ENCODE measurements at places on chromosomes 7 and 10.

DNA sequence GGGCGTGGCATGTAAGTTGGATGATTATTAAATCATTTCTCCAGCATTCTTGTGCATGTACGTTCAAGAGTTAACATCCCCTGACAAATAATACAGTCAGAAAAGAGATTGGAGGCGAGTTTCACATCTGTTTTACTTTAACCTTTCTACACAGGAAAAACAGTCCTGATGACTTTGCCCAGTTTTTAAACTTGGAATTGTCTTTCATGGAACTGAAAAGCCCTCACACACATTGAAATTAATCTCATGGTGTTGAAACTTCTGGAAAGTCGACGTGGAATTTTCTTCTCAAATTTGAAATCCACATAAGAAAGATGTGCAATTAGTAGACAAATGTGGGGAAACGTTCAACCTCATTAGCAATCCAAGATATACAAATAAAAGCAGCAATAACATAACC lies 31.2 kb upstream of the ZNF438 start:
- no peak for DNase-seq

- DNase-seq: no peak
Observed at GRCh38 chr7:41188163-41189130, 514.4 kb downstream of the INHBA start.

DNA sequence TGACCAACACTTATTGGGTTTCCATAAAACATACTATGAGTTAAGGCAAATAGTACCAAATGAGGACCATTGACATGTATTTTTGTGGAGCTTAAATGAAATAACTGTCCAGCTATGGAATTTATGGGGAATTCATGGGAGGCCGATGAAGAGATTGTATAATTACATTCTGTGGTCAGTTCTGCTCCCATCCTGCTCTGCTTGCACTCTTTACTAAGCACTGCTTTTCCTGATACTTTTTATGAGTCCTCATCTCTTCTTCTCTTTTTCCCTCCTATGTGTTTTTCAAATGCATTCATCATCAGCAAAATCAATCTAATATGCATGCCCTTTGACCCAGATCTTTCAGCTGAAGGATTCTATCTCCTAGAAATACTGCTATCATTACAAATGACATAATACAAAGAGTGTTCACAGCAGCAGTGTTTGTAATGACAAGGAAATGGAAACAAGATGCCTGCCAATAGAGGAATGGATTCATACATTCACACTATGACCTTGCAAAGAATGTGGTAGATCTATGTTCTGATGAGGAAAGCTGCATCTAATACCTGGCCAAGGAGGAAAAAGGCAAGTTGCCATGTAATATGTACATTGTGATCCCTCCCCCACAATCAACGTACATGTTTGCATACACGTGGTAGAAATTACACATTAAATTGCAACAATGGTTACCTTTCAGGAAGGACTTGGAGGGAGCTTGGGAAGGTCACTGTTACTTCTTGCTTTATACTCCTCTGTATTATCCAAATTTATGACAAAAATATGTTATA lies 73.9 kb downstream of the PCGF5 start:
- DNase-seq: no peak

GRCh38 chr7:32942415-32943251 lies 14.6 kb upstream of the FKBP9 start:
- DNase-seq: peak; percentile 47

GRCh38 chr7:153444641-153445040 lies 607.6 kb upstream of the DPP6 start:
- DNase-seq: no peak

- DNase-seq: no peak
Observed at GRCh38 chr10:62183442-62183841, 85.2 kb downstream of the RTKN2 start.

DNA sequence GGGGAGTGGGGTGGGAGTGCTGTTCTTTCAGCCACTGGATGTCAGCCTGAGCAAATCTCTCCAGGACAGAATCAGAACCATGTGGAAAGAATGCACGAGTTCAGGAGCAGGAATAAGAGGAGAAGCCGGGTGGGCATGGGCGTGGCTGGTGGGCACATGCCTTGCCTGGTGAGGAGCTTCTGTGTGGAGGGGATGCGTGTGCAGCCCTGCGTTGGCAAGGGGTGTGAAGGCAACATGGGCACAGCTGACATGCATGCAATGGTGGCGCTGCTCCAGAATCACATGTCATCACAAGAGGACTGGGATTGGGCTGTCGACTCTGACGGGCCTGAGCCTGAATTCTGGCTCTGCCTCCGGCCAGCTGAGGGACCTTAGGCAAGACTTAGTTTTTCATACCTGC lies 162.1 kb downstream of the ADAM12 start:
- DNase-seq: no peak

DNA sequence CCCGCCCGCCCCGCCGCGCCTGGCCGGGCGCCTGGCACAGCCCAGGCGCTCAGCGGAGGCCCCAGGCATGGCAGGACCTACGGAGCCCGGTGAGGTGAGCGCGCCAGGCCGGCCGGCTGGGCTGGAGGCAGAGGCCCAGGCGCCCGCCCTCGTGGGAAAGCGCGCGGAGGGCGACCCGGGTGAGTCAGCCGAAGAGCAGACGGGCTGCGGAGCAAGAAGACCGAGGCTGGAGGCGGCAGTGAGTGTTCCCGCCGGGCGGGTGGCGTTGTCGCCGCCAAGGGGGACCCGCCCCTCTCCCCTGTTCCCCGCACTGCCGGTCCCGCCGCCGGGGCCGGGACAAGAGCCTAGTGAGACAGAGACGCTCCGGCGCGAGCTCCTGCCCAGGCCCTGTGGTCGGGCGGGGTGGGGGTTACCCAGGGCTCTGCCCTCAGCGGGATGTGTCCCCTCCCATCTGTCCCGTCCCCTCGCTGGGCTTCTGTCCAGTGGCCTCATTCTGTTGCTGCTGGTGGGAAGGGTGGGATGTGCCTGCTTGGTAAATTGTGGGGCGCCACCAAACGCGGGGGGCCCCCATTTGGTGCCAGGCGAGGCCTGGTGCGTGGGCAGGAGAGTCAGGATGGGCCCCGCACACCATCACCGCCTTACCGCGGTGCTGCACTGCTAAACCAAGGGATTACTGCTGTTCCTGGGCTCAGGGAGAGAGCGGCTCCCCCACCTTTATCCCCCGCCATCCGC lies 17.0 kb upstream of the NODAL start:
- DNase-seq: peak; percentile 37

All from stimulated activated CD4-positive, alpha-beta T cell treated with anti-CD3 and anti-CD28 coated beads, TNF-alpha, amount 100 ng/mL, for 1 hour (primary cell).